ENCODE measurements at places on chromosomes 7 and 10.
A peak's percentile ranks its signal among the peaks of the same experiment; 100 is the strongest.

GRCh38 chr7:30795161-30795948, 24.1 kb downstream of the MINDY4 start:
- DNase-seq: no peak

GRCh38 chr7:84110400-84110799, 84.2 kb downstream of the SEMA3A start:
- no peak for DNase-seq

- peak; percentile 42 for DNase-seq
Measured at GRCh38 chr10:30456266-30456665, 22.3 kb downstream of the MAP3K8 start.

GRCh38 chr7:15577600-15577999, 15.8 kb upstream of the AGMO start:
- DNase-seq: no peak

GRCh38 chr7:50731703-50732582, 50.8 kb downstream of the GRB10 start:
- no peak for DNase-seq

GRCh38 chr7:105978035-105978434, 15.0 kb downstream of the CDHR3 start:
- no peak for DNase-seq

GRCh38 chr7:107932805-107933204, 41.8 kb downstream of the DLD start:
- DNase-seq: no peak

- no peak for DNase-seq
Measured at GRCh38 chr10:95466436-95466835, 94.7 kb downstream of the SORBS1 start.

DNA sequence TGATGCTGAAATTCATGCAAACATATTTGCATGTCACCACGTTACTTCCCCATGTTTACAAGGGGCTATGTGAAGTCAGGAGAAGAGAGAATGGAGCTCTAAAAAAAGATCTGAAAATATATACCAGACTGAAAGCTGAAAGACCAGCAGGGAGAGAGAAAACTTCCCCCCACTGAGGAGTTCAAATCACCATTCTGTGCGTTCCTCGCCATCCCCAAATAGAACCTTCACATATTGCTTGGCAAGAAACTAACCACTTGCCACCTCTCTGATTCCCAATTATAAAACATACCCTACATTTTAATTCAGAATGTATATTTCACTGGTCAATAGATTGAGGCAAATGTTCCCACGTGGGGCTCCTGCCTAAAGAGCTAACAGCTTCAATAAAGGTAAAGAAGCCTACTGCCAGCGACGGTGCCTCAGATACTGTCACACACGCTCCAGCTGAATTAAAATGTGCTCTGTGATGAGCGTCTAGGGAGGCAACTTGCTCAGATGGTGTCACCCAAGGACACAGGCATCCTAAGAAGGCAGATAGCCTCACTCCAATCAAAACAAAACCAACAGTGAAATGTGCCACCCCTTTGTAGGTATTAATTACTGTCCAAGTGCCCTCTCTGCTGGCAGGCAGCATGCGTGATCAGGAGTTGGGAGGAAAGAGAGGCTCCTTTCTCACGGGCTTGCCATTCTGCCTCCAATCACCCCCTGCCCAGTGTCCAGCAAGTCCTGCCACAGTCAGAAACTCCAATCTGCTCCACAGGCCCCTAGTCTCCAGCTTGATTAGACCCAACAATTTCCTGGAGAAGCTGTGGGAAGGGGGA, 298.2 kb downstream of the GRID1 start:
- no peak for DNase-seq

- DNase-seq: no peak
Measured at GRCh38 chr7:139152149-139152548, 42.6 kb upstream of the ZC3HAV1 start.

DNA sequence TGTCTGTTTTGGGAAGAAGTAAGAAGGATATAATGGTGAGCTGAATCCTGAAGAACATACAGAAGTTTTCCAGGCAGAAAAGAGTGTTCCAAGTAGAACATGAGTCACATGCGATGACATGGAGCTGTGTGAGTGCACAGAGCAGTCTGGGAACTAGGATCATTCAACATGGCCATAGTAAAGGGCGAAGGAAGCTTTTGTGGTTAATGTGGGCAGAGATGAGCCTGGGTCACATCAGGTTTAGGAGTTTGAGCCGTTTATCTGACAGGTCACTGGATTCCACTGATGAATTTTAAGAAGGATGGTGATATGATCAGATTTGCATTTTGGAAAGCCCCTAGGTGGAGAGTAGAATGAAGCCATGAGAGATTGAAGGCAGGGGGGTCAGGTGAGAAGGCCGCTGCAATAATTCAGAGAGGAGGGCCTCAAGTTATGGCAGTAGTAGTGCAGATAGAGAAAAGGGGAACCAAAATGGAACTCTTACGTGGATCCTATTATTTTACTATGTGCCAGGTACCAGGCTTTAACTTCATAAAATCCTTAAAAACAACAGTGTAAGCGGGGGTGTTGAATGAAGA, 171.3 kb downstream of the RNLS start:
- no peak for DNase-seq

- no peak for DNase-seq
Measured at GRCh38 chr7:128888756-128889095, 21.8 kb downstream of the KCP start.

- no peak for DNase-seq
Measured at GRCh38 chr7:140562926-140563481, 77.6 kb downstream of the DENND2A start.

GRCh38 chr10:74027702-74028101, 29.8 kb downstream of the VCL start:
- no peak for DNase-seq

DNA sequence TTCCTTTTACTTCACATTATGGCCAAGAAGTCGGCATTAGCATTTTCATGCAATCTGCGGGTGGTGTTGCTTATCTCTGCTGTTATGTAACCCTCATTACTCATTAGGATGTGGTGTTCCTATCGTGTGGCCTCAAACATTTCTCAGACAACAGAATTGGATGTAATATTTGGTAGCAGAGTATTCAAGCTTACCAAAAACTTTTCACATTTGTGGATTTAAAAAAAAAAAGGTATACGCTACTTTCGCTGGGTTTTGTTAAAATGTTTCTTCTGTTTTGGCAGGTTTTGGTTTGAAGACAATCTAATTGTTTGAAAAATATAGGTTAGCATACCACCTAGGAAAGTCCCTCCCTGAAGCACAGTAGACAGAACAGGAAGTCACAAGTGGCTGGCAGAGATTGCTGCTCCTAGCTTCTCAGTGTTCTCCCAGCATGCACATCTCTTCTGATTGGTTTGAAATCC, 128.8 kb downstream of the GATA3 start:
- DNase-seq: peak; percentile 83

GRCh38 chr10:125296598-125296997, 136.2 kb upstream of the CTBP2 start:
- no peak for DNase-seq
